ENCODE measurements at places on chromosomes 12 and 14.

DNA sequence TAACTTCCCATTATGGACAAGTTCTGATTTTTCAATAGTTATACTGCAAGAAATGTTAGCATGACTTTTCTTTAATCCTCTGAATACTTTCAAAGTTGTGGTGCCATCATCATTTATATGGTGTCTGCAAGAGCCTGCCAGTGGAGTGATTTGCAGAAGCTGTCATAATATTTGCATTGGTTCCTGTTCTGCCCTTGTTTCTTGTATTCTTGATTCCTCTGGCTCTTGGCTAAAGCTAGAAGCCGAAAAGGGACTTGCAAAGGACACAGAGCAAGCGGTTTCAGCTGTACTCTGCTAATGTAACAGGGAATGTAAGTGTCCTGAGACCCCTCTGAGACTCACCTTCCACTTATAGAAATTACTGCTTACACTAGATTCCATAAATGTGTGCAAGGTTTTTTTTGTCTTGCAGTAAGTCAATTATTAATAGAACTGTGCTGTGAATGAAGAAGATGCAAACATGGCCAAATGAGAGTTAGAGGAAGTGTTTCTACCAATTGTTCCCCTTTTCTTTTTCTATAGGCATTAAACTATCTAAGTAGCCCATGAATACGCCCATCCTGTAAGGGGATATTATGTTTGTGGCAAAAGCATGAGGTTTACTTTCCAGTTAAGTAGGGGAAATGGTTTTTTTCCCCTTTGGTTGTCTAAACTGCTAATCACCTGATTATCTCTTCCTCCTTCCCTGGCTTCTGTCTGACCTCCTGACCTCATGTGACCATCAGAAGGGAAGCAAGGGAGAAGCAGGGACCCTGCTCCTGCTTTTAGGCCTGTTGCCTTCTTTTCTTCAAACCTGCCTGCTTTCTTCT lies 5.3 kb downstream of the DYRK4 start:
- DNase-seq: no peak

DNA sequence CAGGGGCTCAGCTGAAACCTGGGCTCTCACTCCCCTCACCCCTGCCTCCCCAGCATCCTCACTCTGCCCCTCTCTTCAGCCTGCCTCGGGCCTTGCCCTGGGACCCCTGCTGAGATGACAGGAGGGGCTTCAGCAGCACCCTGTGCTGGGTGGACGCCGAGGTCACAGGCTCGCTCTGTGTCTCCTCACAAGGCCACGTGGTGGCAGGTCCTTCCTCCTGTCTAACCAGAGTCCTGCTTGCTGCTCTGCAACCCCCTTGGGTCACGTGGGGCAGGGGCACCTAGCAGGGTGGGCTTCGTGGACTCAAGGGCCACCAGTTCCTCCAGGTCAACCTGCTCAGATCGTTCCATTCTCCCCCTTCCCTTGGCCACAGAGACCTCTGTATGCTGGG lies 90.4 kb downstream of the TMEM121 start:
- no peak for DNase-seq

- no peak for DNase-seq
Observed at GRCh38 chr12:57726884-57727757, 11.4 kb downstream of the AGAP2 start.

GRCh38 chr12:52191841-52192791 lies at the start of gene KRT80:
Gene KRT80, minus strand, starts transcription at chr12:52192014. Its CDS starts 112 bp downstream, at chr12:52191902.
- DNase-seq: no peak

- no peak for DNase-seq
Observed at GRCh38 chr14:101073598-101073965, 170.1 kb upstream of the RTL1 start.

- no peak for DNase-seq
Observed at GRCh38 chr12:123936471-123936870, 36.2 kb downstream of the CCDC92 start.

- no peak for DNase-seq
Observed at GRCh38 chr12:85779768-85780167, 56.4 kb downstream of the RASSF9 start.

DNA sequence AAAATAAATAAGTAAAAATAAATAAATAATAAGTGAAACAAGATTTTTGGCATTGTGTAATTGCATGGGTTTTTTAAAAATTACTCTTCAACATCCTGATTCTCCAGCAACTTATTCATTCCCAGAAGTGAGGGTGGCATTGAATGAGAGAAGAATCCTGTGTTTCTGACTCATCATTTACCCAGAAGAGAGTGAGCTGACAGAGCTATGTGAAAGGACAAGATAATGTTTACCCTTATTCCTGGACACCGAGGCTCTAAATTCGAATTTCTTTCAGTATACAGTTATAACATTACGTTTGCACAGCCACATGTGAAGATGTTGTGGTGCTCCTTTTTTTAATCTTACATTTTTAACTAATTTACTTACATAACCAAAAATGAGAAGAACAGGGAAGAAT lies 36.4 kb downstream of the BBS10 start:
- DNase-seq: no peak
